ENCODE measurements at places on chromosomes 1 and 21.

DNA sequence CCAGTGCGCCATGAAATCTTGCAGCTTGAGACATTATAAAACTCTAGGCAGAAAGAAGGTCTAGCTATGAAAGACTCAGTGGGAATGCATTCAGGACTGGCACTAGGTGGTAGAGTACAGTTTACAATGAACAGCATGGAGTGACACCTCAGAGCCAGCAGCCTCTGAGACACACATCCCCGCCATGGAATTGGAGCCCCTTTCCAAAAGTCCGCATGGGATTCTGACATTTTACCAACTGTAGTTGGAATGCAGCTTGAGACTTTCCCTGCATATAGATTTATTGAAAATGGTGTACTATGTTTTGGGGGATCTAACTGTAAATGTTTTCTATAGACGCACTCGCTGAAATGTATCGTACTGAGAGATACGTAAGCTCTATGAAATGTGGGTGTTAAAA, 116.3 kb downstream of the ZSCAN20 start:
- DNase-seq: no peak

DNA sequence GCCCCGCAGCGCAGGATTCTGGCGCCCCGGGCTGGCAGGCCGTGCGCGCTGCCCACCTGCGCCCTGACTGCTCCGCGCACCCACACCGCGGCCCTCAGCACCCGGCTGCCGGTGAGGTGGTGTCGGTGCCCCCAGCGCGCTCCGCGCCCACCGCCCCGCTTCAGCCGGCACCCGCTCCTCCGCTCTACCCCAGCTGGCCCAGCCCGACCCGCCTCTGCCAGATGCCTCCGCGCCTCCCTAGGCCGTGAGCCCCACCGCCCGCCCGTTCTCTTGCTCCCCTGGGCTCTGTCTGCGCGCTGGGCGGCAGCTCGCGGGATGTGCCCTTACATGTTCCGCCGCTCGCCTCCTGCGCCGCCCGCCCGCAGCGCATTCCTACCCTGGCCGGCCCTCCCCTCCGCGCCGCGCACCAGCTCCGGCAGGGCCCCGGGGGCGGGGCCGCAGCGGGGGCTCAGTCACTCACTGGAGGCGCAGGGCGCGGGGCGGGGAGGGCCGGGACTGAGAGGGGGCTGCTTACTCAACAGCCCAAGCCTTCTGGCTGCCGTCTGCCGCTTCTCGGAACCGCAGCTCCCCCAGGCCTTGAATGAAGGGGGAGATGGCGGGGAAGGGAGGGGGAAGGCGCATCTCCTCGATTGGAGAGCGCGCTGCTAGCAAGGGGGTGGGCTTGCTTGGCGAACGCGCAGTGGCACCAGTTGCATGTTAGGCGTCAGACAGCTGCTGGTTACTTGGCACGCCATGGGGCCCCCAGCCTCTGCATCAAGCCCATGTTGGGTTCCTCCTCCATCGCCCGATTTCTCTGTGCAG, at the start of gene PHLDA3:
PHLDA3 (minus strand) TSS at position 345 of the 801 bp plus-strand sequence. CDS start 402 bp downstream, outside the sequence.
- DNase-seq: no peak

- DNase-seq: no peak
Observed at GRCh38 chr1:16338961-16339360, 13.3 kb downstream of the FBXO42 start.

GRCh38 chr21:37575580-37575979, 209.0 kb downstream of the DYRK1A start:
- no peak for DNase-seq

GRCh38 chr21:17139696-17140095, 373.1 kb upstream of the CXADR start:
- DNase-seq: no peak

DNA sequence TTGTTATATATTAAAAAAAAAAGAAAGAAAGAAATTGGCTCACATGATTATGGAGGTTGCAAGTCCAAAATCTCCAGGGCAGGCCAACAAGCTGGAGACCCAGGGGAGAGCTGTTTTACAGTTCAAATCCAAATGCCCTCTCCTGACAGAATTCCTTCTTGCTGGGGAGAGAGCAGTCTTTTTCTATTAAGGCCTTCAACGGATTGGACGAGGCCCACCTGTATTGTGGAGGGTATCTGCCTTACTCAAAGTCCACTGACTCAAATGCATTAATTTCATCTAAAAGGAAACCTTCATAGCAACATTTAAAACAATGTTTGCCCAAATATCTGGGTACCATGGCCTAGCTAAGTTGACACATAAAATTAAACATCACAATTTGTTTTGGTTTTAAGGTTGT, 56.9 kb upstream of the TRIM67 start:
- no peak for DNase-seq

DNA sequence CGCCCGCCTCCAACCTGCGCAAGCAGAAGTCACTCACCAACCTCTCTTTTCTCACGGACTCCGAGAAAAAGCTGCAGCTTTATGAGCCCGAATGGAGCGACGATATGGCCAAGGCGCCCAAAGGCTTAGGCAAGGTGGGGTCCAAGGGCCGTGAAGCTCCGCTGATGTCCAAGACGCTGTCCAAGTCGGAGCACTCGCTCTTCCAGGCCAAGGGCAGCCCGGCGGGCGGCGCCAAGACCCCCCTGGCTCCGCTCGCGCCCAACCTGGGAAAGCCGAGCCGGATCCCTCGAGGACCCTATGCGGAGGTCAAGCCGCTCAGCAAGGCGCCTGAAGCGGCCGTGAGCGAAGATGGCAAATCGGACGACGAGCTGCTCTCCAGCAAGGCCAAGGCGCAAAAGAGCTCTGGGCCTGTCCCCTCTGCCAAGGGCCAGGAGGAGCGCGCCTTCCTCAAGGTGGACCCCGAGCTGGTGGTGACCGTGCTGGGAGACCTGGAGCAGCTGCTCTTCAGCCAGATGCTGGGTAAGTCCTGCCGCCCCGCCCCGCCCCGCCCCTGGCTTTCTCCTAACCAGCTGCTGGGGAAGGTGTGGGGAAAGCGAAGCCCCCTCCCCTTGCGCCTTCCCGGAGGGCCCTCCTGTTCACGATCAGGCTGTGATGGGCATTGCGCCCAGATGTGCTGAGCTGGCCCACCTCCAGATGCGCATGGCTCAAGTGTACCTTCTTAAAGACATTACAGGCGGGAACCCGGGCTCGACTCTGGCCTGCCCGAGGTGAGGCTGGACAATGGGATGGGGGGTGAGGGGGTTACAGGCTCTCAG, 110.2 kb downstream of the NAV1 start:
- DNase-seq: no peak

DNA sequence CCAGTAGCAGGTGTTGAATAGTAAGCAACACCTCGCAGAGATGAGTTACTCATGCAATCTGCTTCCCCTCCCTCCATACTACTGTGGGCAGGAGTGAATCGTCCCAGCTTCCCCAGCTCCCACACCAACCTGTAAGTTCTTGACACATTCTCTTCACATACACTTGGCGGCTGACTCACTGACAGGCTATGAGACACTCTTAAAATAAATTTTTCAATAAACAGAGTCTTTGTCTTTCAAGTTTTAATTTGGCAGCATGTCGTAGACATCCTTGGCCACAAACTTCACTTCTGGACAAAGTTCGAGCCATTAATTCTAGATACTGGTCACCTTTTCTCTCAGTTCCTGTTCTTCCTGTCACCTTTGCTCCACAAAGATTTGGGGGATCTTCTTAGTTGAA, 290.7 kb downstream of the TM2D1 start:
- DNase-seq: no peak

DNA sequence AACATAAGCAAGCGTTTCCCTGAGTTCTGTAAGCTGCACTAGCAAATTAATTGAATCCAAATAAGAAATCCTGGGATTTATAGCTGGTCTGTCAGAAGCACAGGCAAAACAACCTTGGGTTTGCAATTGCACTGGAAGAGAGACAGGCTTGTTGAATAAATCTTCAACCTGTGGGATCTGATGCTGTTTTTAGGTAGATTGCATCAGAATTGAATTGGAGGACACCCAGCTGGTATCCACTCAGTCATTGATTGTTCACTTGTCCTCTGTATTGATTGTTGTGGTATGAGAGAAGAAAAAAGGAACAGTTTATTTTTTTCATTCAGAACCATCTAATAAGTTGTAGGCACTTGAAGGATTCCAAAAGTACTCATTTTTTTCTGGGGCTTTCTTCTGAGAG, 497.4 kb downstream of the SIPA1L2 start:
- no peak for DNase-seq

- no peak for DNase-seq
Observed at GRCh38 chr1:3677484-3677883, 25.2 kb downstream of the TP73 start.

DNA sequence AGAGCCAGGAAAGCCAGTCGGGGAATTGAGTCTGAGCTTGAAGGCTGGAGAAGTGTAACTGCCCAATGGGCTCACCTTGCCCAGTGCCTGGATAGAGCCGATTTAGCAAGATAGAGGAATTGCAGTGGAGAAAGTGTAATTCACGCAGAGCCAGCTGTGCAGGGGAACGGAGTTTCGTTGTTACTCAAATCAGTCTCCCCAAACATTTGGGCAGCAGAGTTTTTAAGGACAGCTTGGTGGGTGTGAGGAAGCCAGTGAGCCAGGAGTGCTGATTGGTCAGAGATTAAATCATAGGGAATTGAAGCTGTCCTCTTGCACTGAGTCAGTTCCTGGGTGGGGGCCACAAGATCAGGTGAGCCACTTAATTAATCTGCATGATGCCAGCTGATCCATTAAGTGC, 28.4 kb upstream of the NLRP3 start:
- DNase-seq: no peak

DNA sequence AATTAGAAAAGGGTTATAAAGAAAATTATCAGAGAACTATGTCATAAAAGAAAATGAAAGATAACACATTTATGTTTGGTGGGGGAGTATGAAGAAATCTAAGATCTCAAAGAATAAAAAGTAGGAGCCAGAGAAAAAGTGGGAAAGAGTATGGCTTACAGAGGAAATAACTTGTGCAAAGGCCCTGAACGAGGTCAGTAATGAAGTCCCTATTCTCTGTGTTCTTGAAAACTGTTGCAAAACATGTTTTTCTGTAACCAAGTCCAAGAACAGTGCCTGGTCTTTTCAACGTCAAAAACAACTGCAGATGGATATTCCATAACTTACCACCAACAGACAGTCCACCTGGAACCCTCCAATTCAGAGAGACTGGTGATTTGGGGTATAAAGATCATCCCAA, 188.1 kb downstream of the NEGR1 start:
- no peak for DNase-seq

DNA sequence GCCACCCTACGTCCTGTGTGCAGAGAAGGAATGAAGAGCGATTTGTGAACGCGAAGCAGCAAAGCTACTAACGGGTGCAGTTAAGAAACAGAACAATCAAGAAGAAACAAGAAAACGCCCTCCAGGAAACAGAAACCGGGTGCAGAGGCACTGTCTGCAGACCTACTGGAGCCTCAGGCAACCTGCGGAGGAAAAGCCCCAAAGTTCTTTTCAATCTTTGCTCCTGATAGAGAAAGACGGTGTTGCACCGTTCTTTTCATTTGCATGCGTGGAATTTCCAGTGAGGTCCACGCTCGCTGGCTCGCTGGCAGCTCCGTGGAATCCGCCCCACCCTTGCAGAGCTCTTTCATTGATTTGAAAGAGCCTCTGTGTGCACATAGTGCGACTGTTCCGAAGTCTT, 37.0 kb upstream of the PDE9A start:
- DNase-seq: peak; percentile 22

GRCh38 chr1:18344755-18345154, 136.0 kb upstream of the KLHDC7A start:
- DNase-seq: no peak

- DNase-seq: no peak
Observed at GRCh38 chr1:99010679-99011078, 6.0 kb upstream of the PLPPR5 start.

DNA sequence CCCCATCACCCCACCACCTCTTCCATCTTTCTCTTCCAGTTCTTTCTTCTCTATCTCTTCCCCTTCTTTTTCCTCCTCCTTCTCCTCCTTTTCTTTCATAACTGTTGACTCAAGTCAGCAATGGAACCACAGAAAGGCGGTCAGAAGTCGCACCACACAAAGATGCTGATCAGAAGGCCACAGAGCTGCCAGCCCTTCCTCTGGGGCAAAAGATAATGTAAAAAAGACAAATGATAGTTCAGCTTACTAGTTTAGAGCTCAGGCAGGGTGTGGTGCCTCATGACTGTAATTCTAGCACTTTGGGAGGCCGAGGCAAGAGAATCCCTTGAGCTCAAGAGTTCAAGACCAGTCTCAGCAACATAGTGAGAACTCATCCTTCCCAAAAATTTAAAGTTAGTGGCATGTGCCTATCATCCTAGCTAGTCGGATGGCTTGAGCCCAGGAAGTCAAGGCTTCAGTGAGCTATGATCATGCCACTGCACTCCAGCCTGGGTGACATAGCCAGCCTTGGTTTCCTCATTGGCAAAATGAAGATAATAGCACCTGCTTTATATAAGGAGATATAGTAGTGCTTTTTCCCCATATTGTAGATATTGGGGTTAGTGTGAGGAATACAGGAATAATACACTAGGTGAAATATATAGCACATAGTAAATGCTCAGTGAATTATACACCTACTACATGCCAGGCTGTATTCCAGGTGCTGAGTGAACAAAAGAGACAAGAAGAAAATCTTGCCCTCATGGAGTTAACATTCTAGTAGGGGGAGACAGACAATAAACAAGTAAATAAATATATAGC, 12.5 kb upstream of the IGSF3 start:
- DNase-seq: no peak

Data from central memory CD4-positive, alpha-beta T cell (primary cell).